Effector CD4-positive, alpha-beta T cell (primary cell): ENCODE measurements at places on chromosomes 5 and 9.

GRCh38 chr9:99980598-99980997 is 74.1 kb downstream of the STX17 start:
- DNase-seq, result no peak

- DNase-seq, result no peak
Observed at GRCh38 chr5:149452007-149452664, 73.0 kb upstream of the IL17B start.

DNA sequence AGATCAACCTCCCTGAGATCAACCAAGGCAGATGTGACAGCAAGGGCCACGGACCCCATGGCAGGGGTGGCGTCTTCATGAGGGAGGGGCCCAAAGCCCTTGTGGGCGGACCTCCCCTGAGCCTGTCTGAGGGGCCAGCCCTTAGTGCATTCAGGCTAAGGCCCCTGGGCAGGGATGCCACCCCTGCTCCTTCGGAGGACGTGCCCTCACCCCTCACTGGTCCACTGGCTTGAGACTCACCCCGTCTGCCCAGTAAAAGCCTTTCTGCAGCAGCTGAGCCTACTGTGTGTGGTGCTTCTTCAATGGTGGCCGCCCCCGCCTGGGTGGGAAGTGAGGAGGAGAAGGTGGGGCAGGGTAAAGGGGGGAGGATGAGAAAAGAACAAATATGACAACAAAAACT is 8.3 kb downstream of the GPX3 start:
- no peak for DNase-seq

- DNase-seq, result no peak
Observed at GRCh38 chr5:149149942-149150341, 8.6 kb downstream of the ABLIM3 start.

- no peak for DNase-seq
Observed at GRCh38 chr9:130487500-130487899, 42.7 kb downstream of the ASS1 start.

DNA sequence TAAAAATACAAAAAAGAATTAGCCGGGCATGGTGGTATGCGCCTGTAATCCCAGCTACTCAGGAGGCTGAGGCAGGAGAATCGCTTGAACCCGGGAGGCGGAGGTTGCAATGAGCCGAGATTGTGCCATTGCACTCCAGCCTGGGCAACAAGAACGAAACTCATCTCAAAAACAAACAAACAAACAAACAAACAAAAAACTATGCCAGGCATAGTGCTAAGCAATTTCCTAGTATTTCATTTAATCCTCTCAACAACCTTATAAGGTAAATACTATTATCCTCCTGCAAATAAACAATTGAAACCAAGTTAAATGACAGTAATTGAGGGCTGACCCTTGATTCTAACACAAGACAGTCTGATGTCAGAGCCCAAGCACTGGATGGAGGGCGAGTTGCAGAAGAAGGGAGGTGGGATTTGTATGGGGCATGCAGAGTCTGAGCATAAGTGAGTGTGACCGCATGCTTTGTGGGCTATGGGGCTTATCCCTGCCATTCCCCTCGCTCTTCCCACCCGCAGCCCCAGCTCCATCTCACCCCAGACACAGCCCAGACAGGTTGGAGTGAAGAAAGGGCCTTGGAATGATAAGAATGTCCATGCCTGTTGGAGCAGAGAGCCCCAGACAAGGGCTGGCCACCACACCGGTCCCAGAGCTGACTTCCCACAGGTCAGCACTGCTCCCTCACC is 24.3 kb upstream of the RPS14 start:
- no peak for DNase-seq

DNA sequence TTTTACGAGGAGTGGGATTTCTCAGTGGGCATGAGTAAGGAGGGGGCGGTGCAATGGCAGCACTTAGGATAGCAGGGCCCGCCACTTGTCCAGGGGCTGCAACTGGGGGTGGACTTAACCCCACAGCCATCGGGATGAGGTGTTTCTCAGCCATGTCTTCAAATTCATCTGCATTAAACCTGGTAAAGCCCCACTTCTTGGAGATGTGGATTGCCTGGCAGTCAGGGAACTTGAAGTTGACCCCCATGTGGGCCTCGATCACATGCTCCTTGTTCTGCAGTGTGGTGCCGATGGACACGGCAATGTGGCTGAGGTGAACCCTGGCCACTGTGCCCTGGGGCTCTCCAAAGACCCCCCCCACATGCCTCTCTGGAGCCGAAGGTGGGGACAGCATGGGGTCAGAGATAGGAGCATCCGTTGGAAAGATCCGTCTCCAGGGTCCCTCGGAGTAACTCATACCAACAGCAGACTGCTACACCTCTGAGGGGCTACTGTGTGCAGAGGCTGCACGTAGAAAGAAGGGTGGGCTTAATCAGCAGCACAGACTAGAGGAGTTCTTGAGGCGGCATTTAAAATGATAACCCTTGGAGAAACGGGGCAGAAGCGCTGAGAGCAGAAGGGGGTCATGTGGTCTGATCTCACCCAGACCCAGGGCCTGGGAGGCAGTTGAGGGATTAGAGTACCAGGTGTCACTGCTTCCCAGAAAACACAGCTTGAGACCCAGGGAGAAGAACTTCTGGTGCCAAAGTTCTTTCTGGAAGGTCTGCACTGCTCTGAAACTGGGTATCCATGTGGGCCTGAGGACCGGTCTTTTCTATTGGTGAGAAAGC is 141.4 kb downstream of the MTX3 start:
- no peak for DNase-seq

DNA sequence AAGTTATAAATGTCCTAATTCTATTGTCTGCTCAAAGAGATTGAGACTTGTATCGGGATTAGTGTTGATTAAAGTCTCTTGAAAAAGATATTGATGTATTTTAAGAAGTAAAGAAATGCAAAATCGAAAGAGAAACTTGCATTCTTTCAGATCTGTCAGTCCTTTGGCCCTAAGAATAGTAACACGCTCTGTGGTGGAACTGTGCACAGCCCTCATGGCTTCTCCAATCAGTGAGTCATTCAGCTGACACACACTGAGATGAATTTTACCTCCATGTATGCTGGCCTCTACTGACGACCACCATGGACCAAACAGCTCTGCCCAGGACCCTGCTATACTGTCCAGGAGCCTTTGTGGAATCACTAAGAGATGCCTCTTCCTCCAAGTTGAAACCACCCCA is 232.4 kb downstream of the ESM1 start:
- DNase-seq, result no peak

DNA sequence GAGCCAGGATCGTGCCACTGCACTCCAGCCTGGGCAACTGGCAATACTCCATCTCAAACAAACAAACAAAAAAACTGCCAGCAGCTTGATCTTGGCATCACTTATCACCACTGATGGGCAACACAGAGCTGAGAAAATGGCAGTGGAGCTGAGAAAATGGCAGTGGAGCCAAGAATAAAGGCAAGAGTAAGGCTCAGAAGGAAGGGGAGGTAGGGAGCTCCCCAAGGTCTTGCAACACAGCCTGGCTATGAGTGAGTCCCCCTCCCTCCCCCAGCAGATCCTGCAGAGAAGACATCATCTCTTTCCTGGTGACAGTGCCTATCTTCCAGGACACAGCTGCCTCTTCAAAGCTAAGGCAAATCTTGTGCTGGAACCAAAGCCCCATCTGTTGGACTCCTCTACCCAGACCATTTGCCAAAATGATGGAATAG is 70.3 kb downstream of the UGCG start:
- DNase-seq, result no peak

DNA sequence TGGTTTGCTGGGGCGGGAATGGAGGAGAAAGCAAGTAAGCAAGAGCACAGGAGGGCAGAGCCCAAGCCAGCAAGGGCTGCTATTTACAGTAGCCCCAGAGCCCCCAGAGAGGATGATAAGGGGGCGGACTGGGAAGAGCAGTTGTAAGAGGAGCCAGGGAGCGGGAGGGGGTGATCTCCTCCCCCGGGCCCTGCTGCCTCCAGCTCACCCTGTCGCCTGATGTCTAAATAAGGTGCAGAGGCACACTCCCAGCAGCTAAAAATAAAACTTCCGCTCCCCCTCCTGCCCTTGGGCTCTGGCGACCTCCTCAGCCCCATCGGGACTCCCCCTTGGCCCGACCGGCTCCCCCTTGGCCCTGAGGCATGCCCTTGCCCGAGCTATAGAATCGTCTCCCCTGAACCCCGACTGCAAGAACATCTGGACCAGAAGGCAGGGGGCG is 14.4 kb upstream of the CCDC69 start:
- no peak for DNase-seq

DNA sequence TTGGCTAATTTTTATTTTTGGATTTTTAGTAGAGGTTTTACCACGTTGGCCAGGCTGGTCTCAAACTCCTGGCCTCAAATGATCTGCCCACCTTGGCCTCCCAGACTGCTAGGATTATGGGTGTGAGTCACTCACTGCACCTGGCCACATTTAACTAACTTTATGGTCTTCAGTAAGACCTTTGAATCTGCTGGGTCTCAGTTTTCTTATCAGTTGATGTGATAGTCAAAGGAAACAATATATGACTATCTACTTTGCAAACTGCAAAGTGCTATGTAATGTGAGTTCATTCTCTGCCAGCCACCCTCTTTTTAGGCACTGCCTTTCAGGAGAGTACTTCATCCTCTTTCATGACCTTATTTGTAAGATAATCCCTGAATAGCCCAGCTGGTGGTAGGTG is 474.7 kb downstream of the PDE4D start:
- no peak for DNase-seq
